T-helper 22 cell (primary cell): ENCODE measurements at places on chromosomes 1 and 21.

GRCh38 chr1:245797592-245798348, 643.0 kb downstream of the KIF26B start:
- DNase-seq = no peak

GRCh38 chr21:38401191-38401926, 96.9 kb downstream of the ERG start:
- DNase-seq = no peak

GRCh38 chr1:156428746-156429288, 59.8 kb downstream of the RHBG start:
- no peak for DNase-seq

DNA sequence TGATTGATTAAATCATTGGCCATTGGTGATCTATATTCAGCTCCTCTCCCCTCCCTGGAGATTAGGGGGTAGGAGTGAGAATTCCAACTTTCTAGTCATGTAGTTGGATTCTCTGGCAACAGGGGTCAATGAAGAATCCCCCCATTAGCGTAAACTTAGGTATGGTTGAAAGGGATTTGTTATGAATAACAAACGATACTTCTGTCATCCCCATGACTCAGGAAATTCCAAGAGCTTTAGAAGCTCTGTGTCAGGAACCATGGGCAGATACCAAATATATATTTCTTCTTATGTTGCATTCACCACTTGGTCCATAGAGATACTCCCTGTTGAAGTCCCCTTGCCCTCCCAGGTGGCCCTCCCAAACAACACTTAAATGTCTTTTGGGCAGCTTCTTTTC, 124.5 kb downstream of the DNM3 start:
- no peak for DNase-seq

- no peak for DNase-seq
Observed at GRCh38 chr1:1841575-1841995, 49.3 kb downstream of the GNB1 start.

GRCh38 chr1:101122452-101123166, 97.0 kb upstream of the DPH5 start:
- no peak for DNase-seq

GRCh38 chr1:59422921-59423575, 126.2 kb downstream of the FGGY start:
- no peak for DNase-seq

- no peak for DNase-seq
Observed at GRCh38 chr1:119318466-119319309, 49.9 kb upstream of the HAO2 start.

DNA sequence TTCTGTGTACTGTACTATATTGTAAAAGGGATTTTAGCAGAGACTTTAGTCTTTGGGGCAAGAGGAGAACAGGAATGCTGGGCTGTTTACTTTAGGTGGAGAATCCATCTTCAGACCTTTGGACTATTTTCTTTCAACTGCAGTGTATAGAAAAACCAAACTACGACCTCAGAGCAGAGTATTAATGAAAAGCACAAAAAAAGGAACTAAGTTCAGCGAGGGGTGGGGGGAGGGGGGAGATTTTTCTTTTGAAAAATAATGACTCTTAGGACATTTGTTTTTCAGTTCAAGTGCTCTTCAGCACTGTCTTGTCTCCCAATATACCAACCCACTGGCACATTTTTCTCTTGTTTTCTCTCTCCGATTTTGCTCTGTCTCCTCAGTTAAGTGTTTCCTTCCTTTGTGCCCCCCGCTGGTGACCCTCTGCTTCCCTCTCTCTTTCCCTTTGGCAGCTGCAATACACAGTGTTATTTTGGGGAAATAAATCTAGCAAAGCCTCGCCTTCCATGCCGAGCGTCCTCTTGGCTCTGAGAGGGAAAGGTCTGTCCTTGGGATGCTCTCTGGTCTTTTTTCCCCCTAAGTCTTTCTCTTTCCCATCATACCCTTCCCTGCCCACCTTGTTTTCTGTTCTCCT, 44.8 kb downstream of the ACP6 start:
- no peak for DNase-seq

GRCh38 chr1:86965827-86966182, 51.4 kb downstream of the HS2ST1 start:
- DNase-seq = no peak

- DNase-seq = no peak
Observed at GRCh38 chr1:241840164-241840563, 7.8 kb upstream of the EXO1 start.

GRCh38 chr1:56052041-56052440, 527.3 kb downstream of the PLPP3 start:
- no peak for DNase-seq

GRCh38 chr1:41728403-41729202, 190.1 kb downstream of the HIVEP3 start:
- DNase-seq = no peak

DNA sequence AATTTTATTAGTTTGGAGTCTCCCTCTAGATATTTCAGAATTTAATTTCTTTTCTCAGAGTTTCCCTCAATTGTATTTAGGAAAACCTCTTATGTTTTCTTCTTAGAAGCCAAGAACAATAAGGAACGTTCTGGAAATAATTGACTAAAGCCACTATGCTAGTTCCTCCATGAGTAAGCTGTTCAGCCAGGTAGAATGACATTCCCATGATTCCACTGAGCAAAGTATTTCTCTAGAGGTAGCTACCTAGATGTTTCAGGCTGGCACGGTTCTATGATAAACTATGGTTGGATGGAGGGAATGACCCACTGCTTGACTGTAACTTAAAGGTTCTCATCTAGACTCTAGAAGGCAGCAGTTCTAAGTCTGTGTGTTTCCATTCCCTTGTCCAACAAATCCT, 62.4 kb downstream of the CLDN17 start:
- no peak for DNase-seq

DNA sequence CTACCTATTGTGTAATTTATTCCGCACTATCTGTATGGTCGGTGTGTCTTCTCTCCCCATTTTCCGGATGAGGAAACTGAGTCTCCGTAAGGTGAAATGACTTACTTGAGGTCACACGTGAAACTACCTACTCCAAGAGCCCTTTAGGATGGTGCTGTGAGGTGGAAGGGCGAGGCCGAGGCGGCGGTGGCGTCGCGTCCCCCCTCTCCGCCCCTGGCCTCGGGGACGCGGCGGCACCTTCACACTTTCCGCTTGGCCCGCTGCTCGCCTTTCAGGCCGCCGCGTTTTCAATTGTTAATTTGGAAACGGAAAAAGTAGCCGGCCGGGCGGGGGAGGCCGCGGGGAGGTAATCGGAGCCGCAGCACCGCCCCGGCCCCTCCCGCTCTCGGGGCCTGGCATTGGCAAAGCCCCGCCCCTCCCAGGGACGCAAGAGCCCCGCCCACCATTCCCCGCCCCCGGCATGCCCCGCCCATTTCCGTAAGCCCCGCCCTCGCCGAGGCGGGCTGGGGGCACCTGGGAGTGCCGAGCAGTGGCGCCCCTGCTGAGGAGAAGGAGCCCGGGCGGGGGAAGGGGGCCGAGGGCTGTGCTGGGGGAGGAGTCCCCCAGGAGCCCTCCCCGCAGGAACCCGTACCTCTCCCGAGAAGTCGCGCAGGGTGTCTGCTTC, 18.6 kb downstream of the KCNQ4 start:
- peak; percentile 80 for DNase-seq
